ENCODE measurements at places on chromosomes 12 and 14.

DNA sequence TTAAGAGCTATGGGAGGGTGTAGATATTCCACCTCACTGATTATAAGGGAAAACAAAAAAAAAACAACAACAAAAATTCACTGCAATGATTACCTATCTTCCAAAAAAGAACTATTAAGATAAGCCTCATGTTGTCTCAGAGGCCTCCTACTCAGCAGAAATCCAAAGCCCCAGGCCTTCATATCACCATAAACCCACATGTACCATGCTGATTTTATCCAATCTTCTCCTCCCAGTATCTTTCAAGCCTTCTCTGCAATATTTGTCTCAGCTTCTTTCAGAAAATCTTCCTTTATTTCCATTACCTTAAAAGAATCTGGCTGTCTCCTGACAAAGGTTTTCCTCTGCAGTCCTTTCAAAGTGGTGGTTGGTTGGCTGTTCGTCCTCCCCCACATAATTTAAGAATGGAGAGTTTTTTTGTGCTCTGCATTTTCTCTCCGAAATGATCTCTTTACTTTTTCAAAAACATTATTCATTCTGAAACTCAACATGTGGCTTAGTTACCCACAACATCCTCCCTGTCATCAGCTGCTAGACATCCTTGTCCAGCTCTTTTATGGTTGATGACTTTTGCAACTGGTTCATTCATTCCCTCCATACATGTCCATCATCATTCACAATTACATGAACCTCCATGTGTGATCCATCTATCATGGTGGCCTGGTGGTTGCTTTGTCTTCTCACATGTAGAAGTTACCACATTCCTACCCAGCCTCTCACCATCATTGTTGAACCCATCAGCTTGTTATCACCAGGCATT is 2.9 kb upstream of the EPYC start:
- no peak for DNase-seq

DNA sequence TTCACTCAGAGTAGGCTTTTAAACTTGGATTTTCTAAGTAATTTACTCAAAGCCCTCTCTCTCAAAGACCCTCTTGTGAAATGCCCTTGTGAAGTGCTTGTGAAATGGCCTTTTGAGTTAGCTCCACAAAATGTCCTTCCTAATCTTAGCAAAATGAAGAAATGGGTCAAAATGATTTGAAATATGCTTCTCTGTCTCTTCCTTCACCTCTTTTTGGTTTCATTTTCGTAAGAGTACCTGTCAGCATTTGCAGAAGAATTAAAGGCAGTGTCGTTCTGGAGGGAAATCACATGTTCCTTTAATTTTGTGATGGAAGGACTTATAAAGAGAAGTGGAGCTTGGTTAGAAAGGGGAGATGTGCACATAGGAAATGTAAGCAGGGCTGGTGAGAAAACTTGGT is 93.7 kb downstream of the HMGA2 start:
- DNase-seq = no peak

DNA sequence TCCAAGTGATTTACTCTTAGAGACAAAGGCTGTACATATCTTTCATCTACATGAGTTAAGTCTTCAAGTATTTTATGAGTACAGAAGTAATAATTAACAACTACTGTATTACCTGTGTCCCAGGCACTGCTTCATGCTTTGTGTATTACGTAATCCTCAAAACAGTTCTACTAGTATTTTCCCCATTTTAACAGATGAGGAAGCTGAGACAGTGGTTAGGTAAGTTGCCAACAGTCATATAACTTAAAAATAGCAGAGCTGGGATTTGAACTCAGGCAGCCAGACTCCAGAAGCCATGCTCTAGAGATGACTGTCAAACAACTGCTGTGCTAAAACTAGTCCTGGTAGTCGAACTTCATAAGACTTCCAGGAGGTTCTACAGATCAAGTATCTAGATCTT is 10.7 kb downstream of the TRMT5 start:
- DNase-seq = no peak

- DNase-seq = no peak
Measured at GRCh38 chr14:23183479-23183878, at the start of gene SLC7A8. Gene SLC7A8, minus strand, starts transcription at chr14:23183660. Its CDS starts 746 bp downstream, at chr14:23182914.

- DNase-seq = no peak
Measured at GRCh38 chr14:66074537-66074936, 411.6 kb upstream of the CCDC196 start.

- DNase-seq = no peak
Measured at GRCh38 chr14:101074196-101075024, 170.9 kb upstream of the RTL1 start.

DNA sequence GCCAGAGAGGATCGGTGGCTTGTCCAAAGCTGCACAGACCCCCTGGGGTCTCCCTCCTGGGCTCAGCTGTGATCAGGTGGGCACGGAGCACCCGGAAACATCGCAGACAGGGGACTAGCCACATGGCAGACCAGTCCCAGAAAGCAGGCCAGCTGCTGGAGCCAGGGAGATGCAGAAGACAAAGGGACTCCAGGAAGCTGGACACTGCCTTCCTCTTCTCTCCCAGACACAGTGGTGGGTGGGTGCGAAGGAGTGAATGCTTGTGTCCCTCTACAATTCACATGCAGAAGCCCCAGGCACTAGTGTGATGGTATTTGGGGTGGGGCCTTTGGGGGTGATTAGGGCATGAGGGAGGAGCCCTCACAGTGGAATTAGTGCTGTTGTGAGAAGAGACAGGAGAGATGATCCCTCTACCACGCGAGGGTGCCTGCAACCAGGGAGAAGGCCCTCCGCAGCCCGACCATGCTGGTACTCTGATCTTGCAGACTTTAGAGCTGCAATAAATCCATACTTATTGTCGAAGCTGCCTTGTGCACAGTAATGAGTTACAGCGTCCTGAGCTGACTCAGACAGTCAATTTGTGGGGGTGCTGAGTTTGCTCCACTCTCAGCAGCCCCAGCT is 95.2 kb downstream of the CALM1 start:
- no peak for DNase-seq

- DNase-seq = no peak
Measured at GRCh38 chr14:64232095-64232838, 61.9 kb downstream of the ESR2 start.

DNA sequence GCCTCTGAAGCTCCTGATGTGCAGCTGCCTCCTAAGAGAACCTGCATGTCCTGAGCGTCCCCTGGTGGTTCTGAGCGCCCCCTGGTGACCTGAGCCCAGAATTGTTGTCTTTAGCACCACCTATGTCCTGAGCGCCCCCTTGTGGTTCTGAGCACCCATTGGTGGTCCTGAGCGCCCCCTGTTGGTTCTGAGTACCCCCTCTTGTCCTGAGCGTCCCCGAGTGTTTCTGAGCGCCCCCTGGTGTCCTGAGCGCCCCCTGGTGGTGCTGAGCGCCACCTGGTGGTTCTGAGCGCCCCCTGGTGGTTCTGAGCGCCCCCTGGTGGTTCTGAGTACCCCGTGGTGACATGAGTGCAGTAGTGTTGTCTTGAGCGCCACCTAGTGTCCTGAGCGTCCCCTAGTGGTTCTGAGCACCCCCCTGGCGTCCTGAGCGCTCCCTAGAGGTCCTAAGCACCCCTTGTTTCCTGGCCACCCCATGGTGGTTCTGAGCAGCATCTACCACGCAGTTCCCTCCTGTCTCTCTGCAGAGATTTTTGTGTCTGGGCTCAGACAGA is 782.5 kb downstream of the TMEM121 start:
- no peak for DNase-seq

DNA sequence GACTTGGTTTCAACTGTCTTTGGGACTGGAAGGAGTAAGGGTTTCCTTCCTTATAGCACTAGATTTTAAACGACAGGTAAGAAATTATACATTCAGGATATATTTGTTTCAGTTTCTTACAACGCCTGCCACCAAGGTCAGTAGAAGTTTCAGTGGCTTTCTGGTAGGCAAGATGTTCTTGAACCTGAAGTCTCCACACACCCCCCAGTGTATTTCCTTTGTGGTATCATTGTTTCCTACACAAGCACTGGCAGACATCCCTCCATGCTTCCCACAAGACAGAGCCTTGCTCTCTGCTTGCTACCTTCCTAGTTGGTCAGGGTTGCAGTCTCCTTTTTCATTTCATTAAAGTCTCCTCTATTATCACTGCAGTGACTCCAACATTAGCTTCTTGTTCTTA is 283.1 kb downstream of the FLRT2 start:
- no peak for DNase-seq

DNA sequence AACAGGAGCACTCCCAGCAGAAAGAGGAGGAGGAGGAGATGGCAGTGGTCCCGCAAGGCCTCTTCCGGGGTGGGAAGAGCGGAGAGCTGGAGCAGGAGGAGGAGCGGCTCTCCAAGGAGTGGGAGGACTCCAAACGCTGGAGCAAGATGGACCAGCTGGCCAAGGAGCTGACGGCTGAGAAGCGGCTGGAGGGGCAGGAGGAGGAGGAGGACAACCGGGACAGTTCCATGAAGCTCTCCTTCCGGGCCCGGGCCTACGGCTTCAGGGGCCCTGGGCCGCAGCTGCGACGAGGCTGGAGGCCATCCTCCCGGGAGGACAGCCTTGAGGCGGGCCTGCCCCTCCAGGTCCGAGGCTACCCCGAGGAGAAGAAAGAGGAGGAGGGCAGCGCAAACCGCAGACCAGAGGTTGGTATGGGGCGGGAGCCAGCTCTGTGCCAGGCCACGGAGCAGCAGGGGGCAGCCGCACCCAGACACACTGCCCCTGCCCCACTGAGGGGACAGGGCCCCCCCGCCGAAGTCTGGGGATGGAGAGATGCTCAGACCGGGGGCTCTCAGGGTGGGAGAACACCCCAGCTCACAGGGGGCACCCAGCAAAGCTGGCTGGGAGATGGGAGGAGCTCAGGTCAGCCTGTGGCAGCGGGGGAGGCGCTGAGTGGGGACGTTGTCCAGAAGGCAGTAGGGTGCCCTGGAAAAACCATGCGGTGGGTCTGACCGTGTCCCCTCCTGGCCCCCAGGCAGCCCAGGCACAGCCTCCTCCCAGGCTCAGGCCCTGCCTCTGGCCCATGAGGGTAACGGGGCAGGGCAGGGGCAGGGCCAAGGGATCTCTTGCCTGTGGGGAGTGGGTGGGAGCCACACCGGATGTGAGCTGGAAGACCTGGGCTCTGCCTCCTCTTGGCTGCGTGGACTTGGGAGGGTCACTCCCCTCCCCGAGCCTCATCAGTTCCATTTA is 9.8 kb downstream of the CHGA start:
- no peak for DNase-seq

- DNase-seq = no peak
Measured at GRCh38 chr14:68503186-68503825, 289.6 kb downstream of the ZFP36L1 start.

- no peak for DNase-seq
Measured at GRCh38 chr12:22682663-22683062, 57.7 kb downstream of the ETNK1 start.

DNA sequence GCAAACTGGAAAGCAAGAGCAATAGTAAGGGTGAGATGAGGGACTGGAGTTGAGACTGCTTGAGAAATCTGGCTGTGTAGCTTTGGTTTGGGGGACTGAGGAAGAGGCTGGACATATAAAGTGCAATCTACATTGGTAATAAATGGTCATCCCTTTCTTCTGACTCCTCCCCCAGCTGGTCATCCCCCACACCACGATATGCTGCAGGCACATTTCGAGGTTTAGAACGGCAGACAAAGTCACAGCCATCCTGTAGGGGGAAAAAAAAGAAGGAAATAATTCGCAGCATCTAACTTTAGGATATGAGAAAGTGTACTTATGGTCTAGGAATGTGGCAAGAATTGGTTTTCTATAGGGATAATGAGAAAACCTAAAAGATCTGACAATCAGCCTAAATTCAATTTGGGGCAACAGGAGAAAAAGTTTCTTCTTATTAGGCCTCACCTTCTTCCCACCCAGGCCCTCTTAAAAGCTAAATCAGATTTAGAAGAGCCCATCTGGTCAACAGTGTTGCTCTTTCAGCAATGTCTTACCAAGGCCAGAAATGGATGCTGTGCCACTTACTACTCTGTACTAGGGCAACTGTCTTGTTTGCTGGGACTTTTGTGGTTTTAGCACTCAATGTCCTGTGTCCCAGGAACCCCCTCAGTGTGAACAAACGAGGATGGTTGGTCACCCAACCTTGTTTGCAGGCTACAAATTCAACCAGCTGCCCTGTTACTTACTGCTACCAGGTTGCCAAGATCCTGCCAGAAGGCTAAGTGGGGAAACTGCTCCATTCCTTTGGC is 7.6 kb downstream of the M6PR start:
- no peak for DNase-seq

DNA sequence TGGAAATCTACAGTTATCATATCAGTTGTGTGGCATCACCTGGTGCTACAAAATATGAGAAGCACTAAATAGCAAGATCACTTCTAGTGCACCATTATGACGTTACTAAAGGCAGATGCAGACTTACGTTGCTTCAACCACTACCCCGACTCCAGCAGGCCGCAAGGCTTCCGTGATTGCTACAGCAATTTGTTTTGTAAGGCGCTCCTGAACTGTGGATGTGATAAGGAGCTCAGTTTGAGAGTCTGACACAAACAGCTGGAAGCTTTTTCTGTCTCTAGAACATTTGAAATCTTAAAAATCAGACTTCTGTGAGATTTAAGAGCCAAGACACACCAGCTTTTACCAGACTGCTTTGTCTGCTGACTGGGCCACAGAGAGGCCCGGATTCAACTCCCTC is 57.0 kb downstream of the GCH1 start:
- DNase-seq = no peak
